ENCODE measurements at places on chromosomes 12 and 14. TPM values are rescaled to one million over a fixed set of nuclear protein-coding genes. Genes with fewer than 3 reads are reported as not detected.

The SLC25A21 gene
- 2.2 TPM for total RNA-seq

The NGB gene
- not detected for total RNA-seq

The FAM90A1 gene
- total RNA-seq: not detected

The IQSEC3 gene
- total RNA-seq: 1.1 TPM

The LRP1-AS gene
- total RNA-seq: not detected
